Omental fat pad (tissue), 4 donors: ENCODE measurements at places on chromosomes 4 and X.

DNA sequence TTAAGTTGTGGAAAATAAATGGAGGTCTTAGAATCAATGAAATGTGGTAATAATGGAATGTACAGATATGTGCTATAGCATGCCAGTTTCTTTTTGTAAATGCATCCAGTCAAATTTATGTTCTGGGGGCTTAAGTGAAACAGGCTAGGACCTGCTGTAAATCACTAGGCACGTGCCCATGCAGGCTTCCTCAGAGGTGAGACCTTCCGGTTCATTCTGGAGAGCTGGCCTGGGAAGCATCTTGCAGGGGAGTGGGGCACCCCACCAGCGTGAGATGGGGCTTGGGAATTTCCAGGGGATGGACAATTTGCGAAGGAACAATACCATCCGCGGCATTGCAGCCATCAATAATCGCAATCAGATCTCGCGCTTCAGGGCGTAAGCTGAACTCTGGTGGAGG, 80.1 kb downstream of the SORCS2 start:
- DNase-seq: no peak

- DNase-seq: no peak
Observed at GRCh38 chr4:6575503-6576240, 683 bp downstream of the MAN2B2 start.

- no peak for DNase-seq
Observed at GRCh38 chrX:152170621-152171020, 32.2 kb upstream of the MAGEA10 start.

- no peak for DNase-seq
Observed at GRCh38 chr4:128782076-128782715, 27.3 kb upstream of the JADE1 start.

GRCh38 chr4:150217808-150218207, 139.6 kb downstream of the DCLK2 start:
- DNase-seq: no peak

DNA sequence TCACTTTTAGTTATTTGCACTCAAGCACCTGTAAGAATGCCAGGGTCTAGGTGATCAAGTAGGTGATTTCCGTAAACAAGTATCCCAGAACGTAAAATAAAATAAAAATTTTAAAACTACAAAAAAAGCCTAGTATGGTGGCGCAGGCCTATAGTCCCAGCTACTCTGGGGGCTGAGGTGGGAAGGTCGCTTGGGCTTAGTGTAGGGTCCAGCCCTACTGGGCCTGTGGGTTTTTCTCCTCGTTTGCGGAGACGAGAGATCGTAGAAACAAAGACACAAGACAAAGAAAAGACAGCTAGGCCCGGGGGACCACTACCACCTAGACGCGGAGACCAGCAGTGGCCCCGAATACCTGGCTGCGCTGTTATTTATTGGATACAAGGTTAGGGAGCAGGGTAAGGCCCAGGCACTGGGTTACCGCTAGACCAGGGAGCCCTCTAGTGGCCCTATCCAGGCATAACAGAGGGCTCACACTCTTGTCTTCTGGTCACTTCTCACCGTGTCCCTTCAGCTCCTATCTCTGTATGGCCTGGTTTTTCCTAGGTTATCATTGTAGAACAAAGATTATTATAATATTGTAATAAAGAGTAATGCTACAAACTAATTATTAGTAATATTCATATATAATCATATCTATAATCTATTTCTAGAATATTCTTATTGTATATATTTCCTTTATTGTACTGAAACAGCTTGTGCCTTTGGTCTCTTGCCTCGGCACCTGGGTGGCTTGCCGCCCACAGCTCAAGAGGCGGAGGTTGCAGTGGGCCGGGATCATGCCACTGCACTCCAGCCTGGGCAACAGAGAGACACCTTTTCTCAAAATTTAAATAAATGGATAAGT, 38.4 kb downstream of the SAGE1 start:
- no peak for DNase-seq

GRCh38 chr4:5933996-5934831, 41.3 kb upstream of the CRMP1 start:
- no peak for DNase-seq

DNA sequence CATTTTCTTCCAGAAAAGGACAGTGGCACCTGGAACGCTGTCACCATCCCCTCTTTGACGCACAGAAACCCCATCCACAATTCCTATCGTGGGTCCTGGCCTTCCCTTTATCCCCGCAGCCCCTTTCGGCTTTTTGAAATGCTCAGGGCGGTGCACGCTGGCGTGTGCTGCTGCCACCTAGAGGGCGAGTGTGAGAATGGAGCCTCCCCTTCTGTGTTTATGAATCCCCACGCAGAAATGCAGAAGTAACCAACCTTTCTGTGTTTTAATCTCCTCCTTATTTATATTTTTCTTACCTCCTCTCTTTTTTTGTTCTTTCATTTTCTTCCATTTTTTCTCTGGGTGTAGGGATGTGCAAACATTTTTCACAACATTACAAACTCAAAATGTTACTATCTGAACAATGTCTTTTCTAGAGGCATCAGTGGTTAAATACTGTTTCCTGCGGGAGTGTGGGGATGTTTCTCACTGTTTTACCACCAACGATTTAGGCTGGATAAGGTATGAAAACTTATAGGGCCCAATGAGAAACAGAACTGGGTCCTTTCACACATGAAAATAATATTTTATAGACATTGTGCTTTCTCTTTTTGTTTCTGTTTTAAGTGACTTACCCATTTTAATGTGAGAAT, 50.0 kb downstream of the TMA16 start:
- no peak for DNase-seq

GRCh38 chrX:133374874-133375387, 40.4 kb downstream of the GPC4 start:
- no peak for DNase-seq

DNA sequence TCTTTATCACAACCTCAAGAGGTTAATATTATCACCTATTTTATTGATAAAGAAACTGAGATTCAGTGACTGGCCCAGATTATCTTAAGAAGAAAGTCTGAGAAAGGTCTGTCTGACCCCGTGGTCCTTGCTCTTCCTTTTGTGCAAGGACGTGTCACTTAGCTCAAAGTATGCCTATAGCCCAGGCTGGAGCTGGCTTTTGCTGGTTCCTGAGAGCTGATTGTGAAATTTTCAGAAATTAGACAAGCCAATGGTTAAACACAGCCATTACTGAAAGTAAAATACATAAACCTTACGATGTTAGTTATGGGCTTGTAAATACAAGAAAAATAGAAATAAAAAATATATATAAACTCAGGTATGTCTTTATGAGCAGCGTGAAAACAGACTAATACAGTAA, 70.1 kb downstream of the CHRNA9 start:
- no peak for DNase-seq

- no peak for DNase-seq
Observed at GRCh38 chrX:112259375-112259774, 176.8 kb upstream of the TRPC5 start.

GRCh38 chr4:8472158-8472688, 31.6 kb downstream of the TRMT44 start:
- no peak for DNase-seq

- no peak for DNase-seq
Observed at GRCh38 chr4:70544279-70544868, 26.0 kb downstream of the AMTN start.

DNA sequence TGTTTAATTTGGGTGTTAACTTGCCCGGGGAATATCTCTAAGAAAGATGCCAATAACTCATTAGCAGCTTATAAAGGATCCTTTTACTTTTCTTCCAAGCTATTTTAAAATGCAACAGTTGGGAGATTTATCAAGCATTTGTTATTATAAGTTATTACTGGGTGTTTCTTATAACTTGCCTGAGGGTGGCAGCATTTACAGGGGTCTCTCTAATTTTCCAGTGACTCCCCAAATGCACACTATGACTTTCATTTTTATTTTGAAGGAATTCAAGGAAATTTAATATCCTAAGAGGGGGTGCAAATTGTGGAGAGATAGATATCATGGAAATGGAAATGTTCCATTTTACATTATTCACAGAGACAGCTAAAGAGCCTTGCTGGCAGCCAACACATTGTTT, 138.0 kb downstream of the PDGFRA start:
- DNase-seq: no peak

DNA sequence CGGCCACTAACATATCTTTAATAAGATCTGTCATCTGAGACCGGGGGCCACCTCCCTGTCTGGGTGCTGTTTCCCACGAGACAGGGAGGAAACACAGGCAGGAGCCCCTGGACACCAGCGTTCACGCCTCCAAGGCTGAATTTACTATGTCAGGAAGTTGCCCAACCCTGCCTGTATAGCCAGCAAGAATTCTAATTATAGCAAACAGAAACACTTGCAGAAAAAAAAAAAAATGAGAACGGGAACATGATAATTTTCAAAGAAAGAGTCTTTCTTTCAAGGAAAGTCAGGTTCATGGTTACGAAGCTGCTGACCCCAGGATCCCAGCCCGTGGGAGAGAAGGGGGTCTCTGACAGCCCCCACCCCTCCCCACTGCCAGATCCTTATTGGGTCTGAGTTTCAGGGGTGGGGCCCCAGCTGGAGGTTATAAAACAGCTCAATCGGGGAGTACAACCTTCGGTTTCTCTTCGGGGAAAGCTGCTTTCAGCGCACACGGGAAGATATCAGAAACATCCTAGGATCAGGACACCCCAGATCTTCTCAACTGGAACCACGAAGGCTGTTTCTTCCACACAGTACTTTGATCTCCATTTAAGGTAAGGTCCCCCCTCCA, at the start of gene IL3RA:
TSS of gene IL3RA (plus strand) at position 455 of the 613 bp plus-strand sequence. CDS start 4,981 bp downstream, outside the sequence.
- DNase-seq: no peak
